ENCODE measurements at places on chromosomes 3 and 15.

- H3K27ac ChIP-seq = no peak overlapping the region
- no peak overlapping the region for H3K4me3 ChIP-seq
- H3K36me3 ChIP-seq = no peaks in the 10 kb centered on the region
- H3K4me1 ChIP-seq = no peaks in the 10 kb centered on the region
- no peaks in the 10 kb centered on the region for H3K27me3 ChIP-seq
Measured at GRCh38 chr3:8987645-8988383, 24.5 kb upstream of the RAD18 start.

- DNase-seq = no peak
- no peaks in the 10 kb centered on the region for H3K36me3 ChIP-seq
- no peaks in the 10 kb centered on the region for H3K27me3 ChIP-seq
- H3K4me3 ChIP-seq = no peak overlapping the region
Measured at GRCh38 chr15:71666763-71667620, 143.4 kb upstream of the NR2E3 start.

DNA sequence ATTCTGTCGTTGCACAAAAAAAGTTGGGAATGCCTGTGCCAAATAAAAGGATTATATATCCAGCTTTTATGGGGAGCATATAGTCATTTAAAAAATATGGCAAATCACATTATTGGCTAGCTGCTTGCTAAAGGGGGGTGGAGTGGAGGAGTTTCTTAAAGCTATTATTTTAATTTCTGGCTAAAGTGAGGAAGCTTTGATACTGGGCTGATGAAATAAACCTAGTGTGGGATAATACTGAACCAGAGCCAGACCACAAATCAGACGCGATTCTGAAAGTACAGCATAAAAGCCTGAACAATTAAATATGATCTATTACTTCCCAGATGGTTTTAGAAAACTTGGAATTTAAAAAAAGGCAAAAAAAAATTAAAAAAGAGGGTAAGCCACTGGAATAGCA, 14.4 kb downstream of the POLR2M start:
- no peaks in the 10 kb centered on the region for H3K4me1 ChIP-seq
- no peak overlapping the region for H3K4me3 ChIP-seq
- H3K27ac ChIP-seq = no peak overlapping the region
- no peaks in the 10 kb centered on the region for H3K36me3 ChIP-seq
- no peak for DNase-seq
- no peaks in the 10 kb centered on the region for H3K27me3 ChIP-seq

DNA sequence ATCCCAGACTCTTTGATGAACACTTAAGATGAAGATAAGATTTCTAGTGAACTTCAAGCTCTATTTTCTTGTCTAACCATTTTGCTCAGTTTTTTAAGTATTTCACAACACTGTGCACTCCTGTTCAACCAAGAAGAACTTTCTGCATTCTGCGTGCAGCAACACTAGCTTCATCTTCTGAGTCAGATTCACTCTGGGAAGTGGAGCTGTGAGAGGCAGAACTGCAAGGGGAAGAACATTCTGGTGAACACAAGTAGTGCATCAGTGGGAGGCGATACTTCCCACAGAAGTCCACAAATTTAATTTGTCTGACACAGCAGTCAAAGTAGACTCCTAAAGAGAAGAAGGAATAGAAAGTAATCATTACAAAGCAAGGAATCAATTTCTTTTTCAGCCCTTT, 18.1 kb downstream of the LRRC58 start:
- no peak for DNase-seq
- no peaks in the 10 kb centered on the region for H3K27me3 ChIP-seq
- peaks cover 4% of the 10 kb centered on the region for H3K4me1 ChIP-seq
- H3K4me3 ChIP-seq = no peak overlapping the region

- no peak overlapping the region for H3K4me3 ChIP-seq
- H3K27me3 ChIP-seq = no peaks in the 10 kb centered on the region
- no peaks in the 10 kb centered on the region for H3K4me1 ChIP-seq
- DNase-seq = no peak
- no peak overlapping the region for H3K27ac ChIP-seq
Measured at GRCh38 chr15:93358166-93359059, 269.4 kb upstream of the RGMA start.

GRCh38 chr3:149441642-149442041, 32.9 kb upstream of the TM4SF4 start:
- H3K36me3 ChIP-seq = no peaks in the 10 kb centered on the region
- no peak for DNase-seq
- no peaks in the 10 kb centered on the region for H3K27me3 ChIP-seq
- H3K4me3 ChIP-seq = no peak overlapping the region
- H3K4me1 ChIP-seq = no peaks in the 10 kb centered on the region

GRCh38 chr3:141385406-141386125, 17.3 kb downstream of the ZBTB38 start:
- H3K27ac ChIP-seq = peak overlapping the region; percentile 89
- H3K4me3 ChIP-seq = no peak overlapping the region
- H3K4me1 ChIP-seq = peaks cover 9% of the 10 kb centered on the region
- H3K36me3 ChIP-seq = peaks cover 8% of the 10 kb centered on the region
- H3K27me3 ChIP-seq = no peaks in the 10 kb centered on the region
- no peak for DNase-seq

GRCh38 chr15:39969002-39969394, 35.1 kb downstream of the EIF2AK4 start:
- H3K4me1 ChIP-seq = no peaks in the 10 kb centered on the region
- H3K27me3 ChIP-seq = no peaks in the 10 kb centered on the region
- no peak for DNase-seq
- H3K36me3 ChIP-seq = no peaks in the 10 kb centered on the region
- no peak overlapping the region for H3K27ac ChIP-seq

GRCh38 chr15:63380151-63380807, 1.4 kb downstream of the CA12 start:
- DNase-seq = no peak
- H3K27ac ChIP-seq = no peak overlapping the region
- H3K36me3 ChIP-seq = no peaks in the 10 kb centered on the region
- peaks cover 11% of the 10 kb centered on the region for H3K4me1 ChIP-seq
- H3K27me3 ChIP-seq = peaks cover 29% of the 10 kb centered on the region

DNA sequence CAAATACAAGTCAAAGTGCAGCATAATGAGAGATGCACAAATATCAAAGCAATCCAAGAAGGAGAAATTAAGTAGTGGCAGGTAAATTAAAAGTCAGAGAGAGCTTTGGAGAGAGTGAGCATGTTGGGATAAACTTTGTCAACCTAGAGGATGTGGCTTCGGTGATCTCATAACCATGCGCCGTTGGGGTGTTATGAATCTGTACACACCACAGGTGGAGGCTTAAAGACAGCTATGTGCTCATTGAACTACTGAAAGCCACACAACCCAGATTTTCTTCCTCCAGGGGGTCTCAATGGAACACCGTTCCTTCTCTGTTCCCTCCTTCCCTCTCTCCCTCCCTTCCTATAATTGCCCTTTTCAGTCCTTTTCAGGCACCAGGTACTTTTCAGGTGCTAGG, 52.0 kb downstream of the SUCNR1 start:
- no peak overlapping the region for H3K27ac ChIP-seq
- no peak overlapping the region for H3K4me3 ChIP-seq
- H3K27me3 ChIP-seq = no peaks in the 10 kb centered on the region
- H3K36me3 ChIP-seq = no peaks in the 10 kb centered on the region
- DNase-seq = no peak
- peaks cover 9% of the 10 kb centered on the region for H3K4me1 ChIP-seq

DNA sequence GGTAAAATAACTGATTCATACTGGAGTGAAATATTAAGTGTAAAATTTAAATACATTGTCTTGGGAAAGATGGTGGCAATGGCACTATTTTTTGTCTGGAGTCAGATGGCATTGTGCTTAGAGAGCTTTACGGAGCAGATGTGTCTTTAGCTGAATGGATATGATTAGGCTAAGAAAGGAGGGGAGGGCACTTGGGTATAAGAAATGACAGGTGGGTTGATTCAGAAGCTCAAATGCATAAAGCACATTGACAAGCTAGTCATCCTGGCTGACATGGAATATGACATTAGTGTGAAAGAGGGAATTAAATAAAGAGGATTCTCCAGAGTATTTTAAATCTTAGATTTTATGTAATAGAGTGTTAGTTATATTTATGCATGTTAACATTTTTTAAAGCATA, 570.1 kb upstream of the CBLB start:
- no peak overlapping the region for H3K4me3 ChIP-seq
- DNase-seq = no peak
- no peak overlapping the region for H3K27ac ChIP-seq
- H3K36me3 ChIP-seq = no peaks in the 10 kb centered on the region
- no peaks in the 10 kb centered on the region for H3K4me1 ChIP-seq

- H3K4me1 ChIP-seq = no peaks in the 10 kb centered on the region
- no peak overlapping the region for H3K27ac ChIP-seq
- H3K27me3 ChIP-seq = no peaks in the 10 kb centered on the region
- DNase-seq = no peak
Measured at GRCh38 chr3:156761713-156762451, 64.3 kb upstream of the LEKR1 start.

GRCh38 chr15:90988296-90988695, 6.0 kb downstream of the PRC1 start:
- no peaks in the 10 kb centered on the region for H3K27me3 ChIP-seq
- H3K27ac ChIP-seq = no peak overlapping the region
- peaks cover 2% of the 10 kb centered on the region for H3K4me1 ChIP-seq
- DNase-seq = no peak
- no peaks in the 10 kb centered on the region for H3K36me3 ChIP-seq
- H3K4me3 ChIP-seq = no peak overlapping the region

- no peak overlapping the region for H3K4me3 ChIP-seq
- no peaks in the 10 kb centered on the region for H3K4me1 ChIP-seq
- peaks cover 38% of the 10 kb centered on the region for H3K36me3 ChIP-seq
- no peak overlapping the region for H3K27ac ChIP-seq
Measured at GRCh38 chr15:48470096-48470495, 138.9 kb downstream of the DUT start.

GRCh38 chr3:122066331-122067213, 11.4 kb downstream of the CD86 start:
- no peak for DNase-seq
- H3K27me3 ChIP-seq = no peaks in the 10 kb centered on the region
- peaks cover 6% of the 10 kb centered on the region for H3K4me1 ChIP-seq
- no peak overlapping the region for H3K4me3 ChIP-seq
- H3K36me3 ChIP-seq = no peaks in the 10 kb centered on the region
- no peak overlapping the region for H3K27ac ChIP-seq

- H3K27me3 ChIP-seq = no peaks in the 10 kb centered on the region
- peak; percentile 88 for DNase-seq
- no peaks in the 10 kb centered on the region for H3K4me1 ChIP-seq
- no peak overlapping the region for H3K27ac ChIP-seq
- H3K36me3 ChIP-seq = no peaks in the 10 kb centered on the region
Measured at GRCh38 chr3:72661115-72661457, 187.2 kb downstream of the SHQ1 start.

DNA sequence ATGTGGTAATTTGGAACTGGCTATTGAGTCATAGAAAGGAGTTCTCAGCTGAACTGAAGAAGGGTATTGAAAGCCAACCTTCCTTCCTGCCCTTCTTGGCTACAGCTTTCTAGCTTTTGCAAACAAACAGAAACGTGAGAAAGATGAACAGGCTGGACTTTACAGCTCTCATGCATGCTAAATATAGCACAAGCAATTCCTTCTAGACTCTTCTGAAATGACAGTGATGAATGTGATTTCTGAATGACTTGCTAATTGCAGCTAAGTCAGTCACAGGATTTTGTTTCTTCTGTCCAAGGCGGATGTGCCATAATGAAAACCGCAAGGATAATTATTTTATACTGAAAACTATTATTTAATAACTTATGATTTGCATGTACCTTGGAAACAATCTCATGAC, 36.3 kb downstream of the BCHE start:
- H3K4me3 ChIP-seq = no peak overlapping the region
- DNase-seq = no peak
- H3K27ac ChIP-seq = no peak overlapping the region
- no peaks in the 10 kb centered on the region for H3K36me3 ChIP-seq
- H3K27me3 ChIP-seq = no peaks in the 10 kb centered on the region
- no peaks in the 10 kb centered on the region for H3K4me1 ChIP-seq

DNA sequence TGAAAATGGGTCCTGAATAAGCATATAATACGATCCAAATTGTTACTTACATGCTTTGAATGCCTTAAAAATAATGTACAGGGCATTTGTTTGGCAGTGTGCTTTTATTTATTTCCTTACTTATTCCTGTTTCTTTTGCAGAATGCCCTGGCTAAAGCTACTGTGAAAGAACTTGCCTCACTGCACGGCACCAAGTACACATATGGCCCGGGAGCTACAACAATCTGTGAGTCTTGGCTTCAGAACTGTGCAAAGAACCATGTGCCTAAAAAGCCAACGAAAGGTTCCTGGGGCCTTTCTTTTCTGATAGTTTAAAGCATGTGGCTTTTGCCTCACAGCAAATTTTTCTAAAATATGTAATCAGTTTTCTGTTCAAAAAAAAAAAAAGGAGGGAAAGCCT, 7.8 kb upstream of the CPA3 start:
- H3K4me1 ChIP-seq = peaks cover 18% of the 10 kb centered on the region
- no peak overlapping the region for H3K27ac ChIP-seq
- DNase-seq = no peak
- no peak overlapping the region for H3K4me3 ChIP-seq
- H3K36me3 ChIP-seq = no peaks in the 10 kb centered on the region

DNA sequence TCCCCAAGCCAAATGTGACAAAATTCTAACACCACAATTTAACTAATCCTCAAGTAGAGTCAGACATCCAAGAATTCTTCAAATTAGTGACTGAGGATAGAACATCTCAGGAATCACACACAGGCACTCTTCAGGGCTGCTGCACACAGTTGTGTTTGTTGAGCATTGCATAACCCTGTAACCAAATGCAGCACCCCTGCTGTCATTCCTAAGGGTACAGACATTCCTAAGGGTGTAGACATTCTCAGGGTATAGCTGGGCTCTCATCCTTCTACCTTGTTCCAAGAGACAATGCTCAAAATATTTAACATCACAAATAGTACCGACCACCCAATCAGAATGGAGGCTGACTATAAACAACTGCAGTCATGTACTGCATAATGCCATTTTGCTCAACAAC, 107.1 kb upstream of the UBE2E2 start:
- H3K4me1 ChIP-seq = no peaks in the 10 kb centered on the region
- H3K27ac ChIP-seq = no peak overlapping the region
- DNase-seq = no peak
- no peaks in the 10 kb centered on the region for H3K27me3 ChIP-seq

GRCh38 chr3:173650596-173650995, 253.1 kb downstream of the NLGN1 start:
- H3K4me1 ChIP-seq = no peaks in the 10 kb centered on the region
- DNase-seq = no peak
- no peaks in the 10 kb centered on the region for H3K36me3 ChIP-seq
- H3K4me3 ChIP-seq = no peak overlapping the region

- no peak overlapping the region for H3K27ac ChIP-seq
- no peaks in the 10 kb centered on the region for H3K36me3 ChIP-seq
- no peaks in the 10 kb centered on the region for H3K27me3 ChIP-seq
- H3K4me1 ChIP-seq = no peaks in the 10 kb centered on the region
Measured at GRCh38 chr3:69893274-69893673, 106.3 kb upstream of the SAMMSON start.

DNA sequence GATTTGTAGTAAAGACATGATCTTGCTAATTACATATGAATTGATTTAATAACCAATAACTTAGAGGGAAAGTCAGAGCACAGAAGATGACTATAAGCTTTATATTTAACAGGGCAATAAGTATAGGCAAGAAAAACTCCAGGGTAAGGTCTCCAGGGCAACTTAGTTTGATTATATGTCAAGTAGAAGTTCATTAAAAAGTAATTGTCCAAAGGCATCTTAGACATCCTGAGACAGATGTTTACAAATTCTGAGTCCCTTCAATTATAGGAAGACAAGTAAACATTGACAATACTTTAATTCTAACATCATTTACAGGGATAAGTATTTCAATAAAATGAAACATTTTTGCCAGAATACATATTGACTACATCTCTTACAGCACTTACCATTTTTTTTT, 416.0 kb downstream of the RAP2B start:
- no peaks in the 10 kb centered on the region for H3K36me3 ChIP-seq
- no peaks in the 10 kb centered on the region for H3K4me1 ChIP-seq
- DNase-seq = no peak
